ENCODE measurements at places on chromosomes 13 and 19.

GRCh38 chr19:3607303-3608078 lies 816 bp upstream of the TBXA2R start:
- DNase-seq: no peak

- DNase-seq: no peak
Observed at GRCh38 chr13:91058066-91058465, 289.4 kb upstream of the MIR17HG start.

GRCh38 chr19:51607077-51607476 lies 23.1 kb downstream of the SIGLEC5 start:
- DNase-seq: peak; percentile 40

DNA sequence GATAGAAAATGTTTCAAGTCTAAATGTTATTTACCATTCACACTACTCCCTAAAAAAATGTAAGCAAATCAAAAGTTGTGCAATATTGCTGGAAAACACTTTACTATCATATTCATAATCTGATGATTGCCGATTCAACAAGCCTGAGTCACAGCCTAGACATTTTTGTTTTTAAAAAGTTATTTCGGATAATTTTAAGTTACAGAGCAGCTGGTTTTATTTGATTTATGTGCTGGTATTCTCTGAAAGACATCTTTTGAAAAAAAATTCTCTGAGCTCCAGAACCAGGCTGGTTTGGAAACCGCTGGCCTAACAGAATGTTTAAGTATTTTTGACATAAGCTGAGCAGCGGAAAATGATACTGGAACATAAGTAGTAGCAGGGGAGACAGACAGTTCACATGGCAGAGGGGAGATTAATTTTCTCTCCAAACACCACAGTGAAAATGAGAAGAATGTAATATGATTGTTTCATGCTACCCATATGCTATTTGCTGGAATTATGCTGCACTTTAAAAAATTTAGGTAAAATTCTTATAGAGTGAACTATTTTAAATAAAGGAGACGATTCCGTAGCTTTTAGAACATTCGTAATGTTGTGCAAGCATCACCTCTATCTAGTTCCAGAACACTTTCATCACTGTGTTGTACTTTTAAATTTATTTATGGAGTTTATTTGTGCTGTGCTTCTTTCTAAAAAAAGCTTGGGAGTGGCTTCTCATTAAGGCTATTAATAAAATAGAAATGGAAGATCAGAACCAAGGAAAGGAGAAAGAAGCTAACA lies 36.1 kb downstream of the TBC1D4 start:
- DNase-seq: no peak

DNA sequence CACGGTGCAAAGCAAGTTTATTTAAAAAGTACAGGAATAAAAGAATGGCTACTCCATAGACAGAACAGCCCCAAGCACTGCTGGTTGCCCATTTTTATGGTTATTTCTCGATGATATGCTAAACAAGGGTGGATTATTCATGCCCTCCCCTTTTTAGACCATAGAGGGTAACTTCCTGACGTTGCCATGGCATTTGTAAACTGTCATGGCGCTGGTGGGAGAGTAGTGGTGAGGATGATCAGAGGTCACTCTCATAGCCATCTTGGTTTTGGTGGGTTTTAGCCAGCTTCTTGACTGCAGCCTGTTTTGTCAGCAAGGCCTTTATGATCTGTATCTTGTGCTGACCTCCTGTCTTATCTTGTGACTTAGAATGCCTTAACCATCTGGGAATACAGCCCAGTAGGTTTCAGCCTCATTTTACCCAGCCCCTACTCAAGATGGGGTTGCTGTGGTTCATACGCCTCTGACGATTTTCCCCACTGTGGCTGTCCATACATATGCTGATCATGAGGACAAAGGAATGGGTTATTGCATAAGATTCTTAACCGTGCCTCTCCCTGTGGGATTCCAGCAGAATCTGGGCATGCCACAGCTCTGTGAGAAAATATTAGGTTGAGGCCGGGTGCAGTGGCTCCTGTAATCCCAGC lies 36.9 kb upstream of the ZNF507 start:
- no peak for DNase-seq

DNA sequence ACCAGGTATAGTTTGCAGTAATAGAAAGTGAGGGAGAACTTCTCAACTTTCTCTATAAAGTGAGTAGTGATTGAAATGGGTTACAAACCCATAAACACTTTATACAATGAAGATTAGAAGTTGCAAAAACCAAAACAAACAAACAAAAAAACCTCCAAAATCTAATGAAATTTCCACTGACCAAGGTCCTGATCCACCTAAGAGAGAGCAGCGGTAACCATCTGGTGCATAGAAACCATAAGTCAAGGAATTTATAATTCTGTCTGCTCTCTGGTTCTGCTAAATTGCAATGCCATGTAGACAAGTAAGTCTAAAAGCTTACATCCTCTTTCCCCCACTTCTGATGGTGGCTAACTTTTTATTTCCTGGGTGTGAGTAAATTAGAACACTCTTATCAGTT lies 463.4 kb downstream of the EFNB2 start:
- no peak for DNase-seq

- DNase-seq: no peak
Observed at GRCh38 chr13:85586422-85586831, 212.8 kb downstream of the SLITRK6 start.

DNA sequence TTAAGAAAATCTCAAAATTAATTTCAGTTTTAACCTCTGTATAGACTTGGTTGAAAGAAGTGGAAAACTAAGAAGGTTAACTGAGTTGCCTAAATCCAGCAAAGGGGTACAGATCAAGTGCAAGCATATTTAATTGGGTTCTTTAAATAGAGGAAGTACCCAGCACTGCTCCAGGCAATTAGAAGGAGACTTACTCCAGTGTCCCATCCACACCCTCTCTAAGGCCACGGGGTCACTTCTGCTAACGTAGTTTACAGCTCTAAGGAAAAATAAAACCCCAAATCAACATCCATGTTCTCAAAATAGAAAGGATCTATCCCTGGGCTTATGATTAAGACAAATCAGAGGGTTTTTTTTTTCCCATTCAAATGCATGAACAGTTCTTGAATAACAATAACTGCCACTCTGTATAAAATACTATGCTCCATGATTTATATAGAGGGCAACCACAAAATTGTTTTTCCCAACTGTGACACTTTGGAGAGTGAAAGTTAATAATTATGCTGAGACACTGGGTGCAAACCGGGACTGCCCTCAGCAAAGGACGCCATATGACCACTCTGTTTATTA lies 4.6 kb downstream of the FRY start:
- DNase-seq: no peak

DNA sequence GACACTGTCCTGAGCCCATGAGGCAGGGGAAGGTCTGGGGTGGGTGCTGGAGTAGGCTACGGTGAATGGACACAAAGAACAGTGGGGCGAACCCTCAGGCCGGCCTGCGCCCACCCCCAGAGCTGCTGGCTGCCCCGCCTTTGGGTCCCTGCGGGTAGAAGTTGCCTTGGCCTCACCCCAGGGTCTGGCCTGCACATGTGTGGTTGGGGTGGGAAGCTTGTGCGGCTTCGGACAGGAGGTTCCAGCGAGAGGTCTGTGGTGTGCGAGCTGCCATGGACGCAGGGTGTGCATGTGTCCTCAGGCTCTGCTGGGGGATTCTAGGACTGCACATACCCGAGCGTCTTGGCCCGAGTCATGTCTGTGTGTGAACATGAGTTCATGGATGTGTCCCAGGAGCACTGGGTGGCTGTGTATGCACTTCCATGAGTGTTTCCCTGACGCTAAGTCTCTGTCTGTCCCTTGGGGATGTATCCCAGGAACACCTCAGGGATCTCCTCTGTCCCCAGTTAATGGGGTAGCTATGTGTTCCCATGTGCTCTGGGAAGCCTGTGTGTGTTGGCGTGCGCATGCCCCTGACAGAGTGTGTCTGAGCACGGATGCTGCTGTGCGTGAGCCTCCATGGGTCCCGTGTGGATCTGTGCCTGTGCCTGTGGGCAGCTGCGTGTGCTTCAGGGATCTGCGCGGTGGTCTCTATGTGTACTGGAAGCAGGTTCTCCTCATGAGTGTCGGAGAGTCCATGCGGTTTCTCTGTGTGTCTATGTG lies 20.8 kb upstream of the POU2F2 start:
- DNase-seq: no peak

- no peak for DNase-seq
Observed at GRCh38 chr13:75220861-75221260, 261.1 kb downstream of the TBC1D4 start.

DNA sequence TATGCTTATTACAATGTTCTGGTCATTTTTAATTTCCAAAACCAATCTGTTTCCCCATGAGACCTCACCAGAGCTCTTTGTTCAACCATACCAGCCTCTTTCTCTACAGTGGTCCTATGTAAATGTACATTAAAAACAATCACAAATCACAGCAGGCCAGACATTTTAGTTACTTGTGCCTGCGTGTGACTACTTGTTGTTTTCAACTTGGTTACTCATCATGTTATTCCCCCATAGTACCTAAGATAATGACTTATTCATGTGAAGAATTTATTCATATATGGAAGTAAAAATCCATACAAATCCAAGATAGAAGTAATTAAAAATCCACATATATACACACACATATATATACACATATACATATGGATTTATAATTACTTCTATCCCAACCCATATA lies 379.6 kb downstream of the SLITRK6 start:
- DNase-seq: no peak

- no peak for DNase-seq
Observed at GRCh38 chr19:33464010-33464732, 57.4 kb downstream of the PEPD start.

DNA sequence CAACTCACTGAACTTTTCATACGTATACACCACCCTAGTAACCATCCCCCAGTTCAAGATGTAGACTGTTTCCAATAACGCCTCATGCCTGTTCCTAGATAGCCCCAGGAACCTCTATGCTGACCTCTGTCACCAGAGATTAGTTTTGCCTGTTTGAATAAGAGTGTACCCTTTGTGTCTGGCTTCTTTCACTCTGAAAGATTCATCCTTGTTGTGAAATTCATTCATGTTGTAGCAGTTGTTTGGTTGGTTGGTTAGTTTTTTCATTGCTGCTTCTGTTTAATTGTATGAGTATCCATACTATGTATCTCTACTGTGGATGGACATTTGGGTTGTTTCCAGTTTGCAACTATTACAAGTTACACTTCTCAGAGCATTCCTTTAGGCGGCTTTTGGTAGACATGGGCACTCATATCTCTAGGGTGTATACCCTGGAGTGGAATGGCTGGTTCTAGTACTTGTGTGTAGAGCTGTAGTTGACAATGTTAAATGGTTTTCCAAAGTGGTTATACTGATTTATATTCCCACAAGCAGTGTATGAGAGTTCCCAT lies 1.6 kb downstream of the RNASEH2B start:
- no peak for DNase-seq

DNA sequence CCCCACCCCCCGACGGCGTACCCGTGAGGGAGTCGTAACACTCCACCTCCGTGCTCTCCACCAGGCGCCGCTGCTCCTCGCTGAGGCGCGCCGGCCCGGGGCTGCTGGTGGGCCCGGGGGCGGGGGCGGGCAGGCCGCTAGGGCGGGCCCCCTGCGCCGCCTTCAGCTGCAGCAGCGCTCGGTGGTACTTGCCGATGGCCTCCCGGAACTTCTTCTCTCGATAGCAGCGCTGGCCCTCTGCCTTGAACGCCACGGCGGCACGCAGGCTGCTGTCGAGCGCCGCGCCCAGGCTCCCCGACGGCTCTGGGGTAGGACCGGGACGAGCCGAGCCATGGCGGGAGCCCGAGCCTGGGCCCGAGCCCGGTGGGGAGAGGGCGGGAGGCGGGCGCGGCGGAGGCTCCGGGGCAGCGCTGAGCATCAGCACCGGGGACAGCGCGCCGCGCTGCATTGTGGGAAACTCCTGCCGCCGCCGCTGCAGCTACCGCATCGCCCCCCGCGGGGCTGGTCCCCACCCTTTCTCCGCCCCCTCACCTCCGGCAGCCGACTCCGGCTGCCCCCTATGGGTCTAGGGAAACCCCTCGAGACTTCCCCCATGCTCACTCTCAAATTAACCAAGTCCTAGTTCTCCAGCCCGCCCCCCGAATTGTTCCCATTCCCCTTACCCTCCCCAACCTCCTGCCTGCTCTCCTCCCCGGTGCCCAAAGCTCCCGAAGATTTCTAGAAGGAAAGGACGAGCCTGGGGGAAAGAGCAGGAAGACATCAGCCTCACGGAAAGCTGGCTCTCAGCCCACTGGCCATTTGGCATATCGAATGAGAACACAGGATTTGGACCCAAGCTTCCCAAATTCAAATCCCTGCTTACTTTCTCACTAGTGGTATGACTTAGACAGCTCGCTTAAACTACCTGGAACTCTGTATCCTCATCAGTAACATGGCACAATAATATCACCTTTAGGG lies at the start of gene TTC9B:
Gene TTC9B (minus strand): TSS at position 451 of the 957 bp plus-strand sequence. CDS start 3 bp downstream, at position 448.
- peak; percentile 72 for DNase-seq

DNA sequence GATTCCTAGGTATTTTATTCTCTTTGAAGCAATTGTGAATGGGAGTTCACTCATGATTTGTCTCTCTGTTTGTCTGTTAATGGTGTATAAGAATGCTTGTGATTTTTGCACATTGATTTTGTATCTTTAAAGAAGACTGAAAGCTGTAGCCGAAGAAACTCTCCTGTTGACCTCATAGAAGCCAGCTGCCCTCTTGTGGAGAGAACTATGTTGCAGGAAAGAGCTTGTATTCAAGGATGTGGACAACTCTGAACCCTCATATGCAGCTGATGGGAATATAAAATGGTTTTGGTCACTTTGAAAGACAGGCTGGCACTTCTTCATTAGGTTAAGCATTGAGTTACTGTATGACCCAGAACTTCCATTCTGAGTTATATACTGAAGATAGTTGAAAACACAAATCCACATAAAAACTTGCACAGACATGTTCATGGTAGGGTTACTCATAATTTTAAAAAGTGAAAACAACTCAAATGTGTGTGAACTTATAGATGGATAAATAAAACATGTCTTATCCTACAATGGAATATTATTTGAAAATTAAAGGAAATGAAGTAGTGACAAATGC lies 65.8 kb upstream of the SLITRK6 start:
- DNase-seq: no peak

- no peak for DNase-seq
Observed at GRCh38 chr13:30743319-30744055, 8.1 kb downstream of the ALOX5AP start.

DNA sequence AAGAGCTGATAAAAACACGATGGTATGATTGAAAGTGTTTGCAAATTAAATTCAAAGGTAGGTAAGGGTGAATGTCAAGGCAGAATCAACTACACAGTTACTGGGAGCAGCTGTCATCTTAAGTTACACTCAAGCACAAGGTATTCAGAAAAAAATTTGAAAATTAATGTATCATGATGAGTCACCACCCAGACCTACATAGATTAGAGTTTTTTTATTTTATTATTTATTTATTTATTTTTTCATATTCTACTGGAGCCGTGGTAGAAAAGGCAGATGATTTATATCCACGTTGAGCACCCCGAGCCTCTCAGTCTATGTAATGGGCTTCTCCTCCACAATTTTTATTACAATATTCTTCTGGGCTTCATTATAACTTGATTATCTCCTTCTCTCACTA lies 728.9 kb upstream of the ARGLU1 start:
- no peak for DNase-seq

GRCh38 chr13:48232420-48233045 lies 473 bp upstream of the ITM2B start:
- DNase-seq: peak; percentile 17

GRCh38 chr19:56690670-56691069 lies 19.1 kb upstream of the ZNF835 start:
- DNase-seq: no peak

- DNase-seq: no peak
Observed at GRCh38 chr19:46412650-46413261, 608 bp downstream of the CCDC8 start.

GRCh38 chr19:2089001-2089711 lies 7.0 kb downstream of the MOB3A start:
- DNase-seq: peak; percentile 69
